Testis (tissue), 5 donors: ENCODE measurements at places on chromosomes 2 and 18. TPM values are rescaled to one million over a fixed set of nuclear protein-coding genes. Genes with fewer than 3 reads are reported as not detected.

DNA sequence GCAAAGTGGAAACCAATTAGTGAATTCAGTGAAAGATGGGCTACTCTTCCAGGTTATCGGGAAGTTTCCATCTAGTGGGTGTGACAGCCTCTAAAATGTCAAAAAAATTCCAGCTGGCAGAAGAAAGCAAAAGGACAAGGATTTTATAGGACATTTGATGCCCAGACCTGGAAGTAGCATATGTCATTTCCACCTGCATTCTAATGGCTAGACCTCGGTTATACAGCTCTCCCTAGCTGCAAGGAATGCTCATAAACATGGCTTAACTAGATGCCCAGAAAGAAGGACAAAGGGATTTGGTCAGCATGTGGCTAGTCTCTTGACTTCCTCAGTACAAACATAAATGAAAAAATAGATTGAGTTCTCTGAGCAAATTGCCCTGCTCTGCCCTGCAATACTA, 215.4 kb downstream of the NYAP2 start:
- H3K27ac ChIP-seq, result no peak overlapping the region
- no peaks in the 10 kb centered on the region for H3K4me1 ChIP-seq
- no peaks in the 10 kb centered on the region for H3K36me3 ChIP-seq
- no peak overlapping the region for H3K4me3 ChIP-seq
- no peak for DNase-seq

GRCh38 chr2:98787700-98788099, 56.8 kb upstream of the MGAT4A start:
- H3K36me3 ChIP-seq, result no peaks in the 10 kb centered on the region
- H3K4me3 ChIP-seq, result no peak overlapping the region
- no peaks in the 10 kb centered on the region for H3K27me3 ChIP-seq
- DNase-seq, result no peak

The GKN1 gene
- not detected for total RNA-seq

DNA sequence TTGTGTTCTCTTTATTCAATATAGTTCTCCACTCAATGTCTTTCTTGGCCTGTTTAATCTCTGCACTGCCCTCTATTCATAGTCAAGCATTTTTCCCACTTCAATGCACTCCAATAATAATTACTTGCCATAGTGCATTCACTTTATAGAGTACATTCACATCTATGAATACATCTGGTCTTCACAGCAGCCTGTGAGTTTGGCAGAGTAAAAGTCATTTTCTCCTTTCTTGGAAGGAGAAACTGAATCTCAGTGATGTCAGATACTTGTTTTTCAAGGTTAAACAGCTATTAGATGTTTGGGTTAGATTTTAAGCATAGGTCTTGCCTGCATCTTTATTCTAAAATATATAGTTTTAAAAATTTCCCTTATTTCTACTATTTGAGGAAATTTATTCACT, 373.2 kb downstream of the TRIB2 start:
- H3K4me3 ChIP-seq, result no peak overlapping the region
- no peak overlapping the region for H3K27ac ChIP-seq

GRCh38 chr2:65939687-65940086, 495.2 kb upstream of the MEIS1 start:
- no peaks in the 10 kb centered on the region for H3K4me1 ChIP-seq
- H3K27me3 ChIP-seq, result no peaks in the 10 kb centered on the region
- no peak overlapping the region for H3K4me3 ChIP-seq
- no peak for DNase-seq

The REG1B gene
- not detected for total RNA-seq

- H3K27ac ChIP-seq, result no peak overlapping the region
- H3K27me3 ChIP-seq, result no peaks in the 10 kb centered on the region
- H3K4me1 ChIP-seq, result peaks cover 10% of the 10 kb centered on the region
- no peaks in the 10 kb centered on the region for H3K36me3 ChIP-seq
Observed at GRCh38 chr18:24128700-24129099, 10.2 kb upstream of the CABYR start.

- no peaks in the 10 kb centered on the region for H3K36me3 ChIP-seq
- H3K27ac ChIP-seq, result no peak overlapping the region
- no peak for DNase-seq
- no peak overlapping the region for H3K4me3 ChIP-seq
- no peaks in the 10 kb centered on the region for H3K4me1 ChIP-seq
Observed at GRCh38 chr2:7730449-7730848, 813.2 kb downstream of the RNF144A start.

DNA sequence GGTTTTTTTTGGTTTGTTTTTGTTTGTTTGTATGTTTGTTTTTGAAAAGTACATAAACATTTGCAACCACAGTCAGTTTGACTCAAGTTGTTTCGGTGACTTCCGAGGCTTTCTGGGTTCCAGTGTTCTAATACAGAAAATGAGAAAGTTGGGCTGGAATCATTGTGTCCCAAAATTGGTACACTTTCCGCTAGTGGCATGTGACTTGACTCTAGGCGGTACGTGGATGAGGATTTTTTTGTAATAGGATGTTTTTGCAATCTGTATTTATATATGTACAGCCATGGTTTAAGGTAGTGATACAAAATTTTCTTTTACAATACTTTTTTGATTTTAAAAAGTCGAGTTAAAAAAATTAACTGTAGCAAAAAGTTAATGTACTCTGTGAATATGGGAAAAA, 1.7 kb downstream of the MFF start:
- no peak overlapping the region for H3K27ac ChIP-seq
- H3K36me3 ChIP-seq, result no peaks in the 10 kb centered on the region
- H3K4me1 ChIP-seq, result no peaks in the 10 kb centered on the region

The TMEM200C gene
- total RNA-seq, result 3.3 TPM

DNA sequence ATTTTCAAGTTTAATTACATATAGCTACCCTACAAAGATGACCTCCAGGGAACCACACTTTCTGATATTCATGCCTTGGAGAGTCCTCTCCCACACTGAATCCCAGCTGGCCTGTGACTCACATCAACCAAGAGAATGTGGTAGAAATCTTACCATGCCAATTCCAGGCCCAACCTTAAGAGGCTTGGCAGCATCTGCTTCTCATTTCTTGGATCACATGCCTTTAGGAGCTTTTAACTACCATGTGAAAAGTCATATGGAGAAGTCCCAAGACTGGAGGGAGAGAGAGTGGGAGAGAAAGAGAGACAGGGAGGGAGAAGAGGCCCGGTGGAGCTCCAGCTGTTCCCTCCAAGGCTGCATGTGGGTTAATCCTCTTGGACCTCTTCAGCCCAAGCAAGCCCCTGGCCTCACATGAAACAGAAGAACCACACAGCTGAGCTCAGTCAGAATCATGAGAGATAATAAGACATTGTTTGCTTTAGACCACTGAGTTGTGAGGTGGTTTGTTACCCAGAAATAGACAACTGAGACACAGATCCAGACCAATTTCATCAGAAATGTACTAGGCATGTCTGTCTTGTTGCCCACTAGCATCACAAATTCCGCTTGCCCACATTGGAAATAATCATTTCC, 190.7 kb downstream of the MTCL1 start:
- no peaks in the 10 kb centered on the region for H3K4me1 ChIP-seq
- DNase-seq, result no peak
- H3K27me3 ChIP-seq, result no peaks in the 10 kb centered on the region
- no peaks in the 10 kb centered on the region for H3K36me3 ChIP-seq
- H3K27ac ChIP-seq, result no peak overlapping the region

GRCh38 chr2:113698892-113699447, 57.5 kb downstream of the SLC35F5 start:
- H3K4me3 ChIP-seq, result no peak overlapping the region
- no peak overlapping the region for H3K27ac ChIP-seq
- no peak for DNase-seq
- H3K36me3 ChIP-seq, result no peaks in the 10 kb centered on the region
- no peaks in the 10 kb centered on the region for H3K27me3 ChIP-seq

DNA sequence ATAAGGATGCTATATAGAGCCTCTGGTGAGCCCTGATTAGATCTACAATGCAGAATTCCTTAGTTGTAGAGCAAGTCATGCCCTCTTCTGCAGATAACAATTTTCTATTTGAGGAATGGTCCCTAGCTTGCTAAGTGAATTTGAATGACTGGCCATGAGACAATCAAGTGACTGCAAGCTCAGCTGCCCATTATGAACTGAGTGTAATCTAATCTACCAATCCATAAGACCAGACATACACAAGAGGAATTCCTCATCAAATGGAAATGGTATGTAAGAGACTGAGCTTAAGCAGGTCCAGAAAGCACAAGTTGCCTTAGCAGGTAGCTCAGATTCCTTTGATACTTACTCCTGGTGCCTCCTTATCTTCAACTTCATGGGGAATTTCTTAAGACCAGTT, 4.8 kb upstream of the ANKRD44 start:
- H3K27me3 ChIP-seq, result no peaks in the 10 kb centered on the region
- no peak overlapping the region for H3K27ac ChIP-seq
- no peak overlapping the region for H3K4me3 ChIP-seq

DNA sequence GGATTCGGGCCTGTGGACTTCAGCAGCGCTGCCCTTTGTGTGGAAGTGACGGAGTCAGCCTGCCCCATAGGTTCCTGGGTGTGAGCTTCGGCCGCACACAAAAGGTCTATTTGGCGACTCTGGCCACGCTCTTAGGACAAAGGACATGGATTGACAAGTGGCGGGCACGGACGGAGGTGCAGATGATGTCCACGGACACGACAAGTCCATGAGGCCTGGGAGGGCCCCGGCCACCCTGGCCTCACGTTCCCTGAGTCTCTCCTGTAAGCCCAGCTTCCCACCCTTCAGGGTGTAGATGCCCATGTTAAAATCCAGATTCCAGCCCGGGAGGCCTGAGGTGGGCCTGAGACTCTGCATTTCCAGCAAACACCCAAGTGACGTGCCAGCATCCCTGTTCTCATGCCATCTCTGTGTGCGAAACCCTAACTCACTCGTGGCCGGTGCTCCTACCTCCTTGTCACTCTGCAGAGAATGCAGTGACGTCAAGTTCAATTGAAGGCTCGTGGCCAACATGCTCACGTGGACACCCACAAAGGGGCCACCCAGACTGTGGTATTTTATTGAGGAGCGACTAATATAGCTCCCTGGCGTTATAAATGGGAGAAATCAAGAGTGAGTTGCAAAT, 111.7 kb downstream of the RTP5 start:
- no peaks in the 10 kb centered on the region for H3K27me3 ChIP-seq
- H3K36me3 ChIP-seq, result no peaks in the 10 kb centered on the region
- DNase-seq, result no peak
- H3K27ac ChIP-seq, result no peak overlapping the region
- no peaks in the 10 kb centered on the region for H3K4me1 ChIP-seq

- no peaks in the 10 kb centered on the region for H3K27me3 ChIP-seq
- no peak for DNase-seq
- no peak overlapping the region for H3K4me3 ChIP-seq
- no peaks in the 10 kb centered on the region for H3K36me3 ChIP-seq
- H3K27ac ChIP-seq, result no peak overlapping the region
Observed at GRCh38 chr2:161004379-161004778, 155.8 kb upstream of the TANK start.

The DES gene
- total RNA-seq, result 33.3 TPM

GRCh38 chr2:224682134-224682533, 34.0 kb downstream of the CCDC195 start:
- no peaks in the 10 kb centered on the region for H3K36me3 ChIP-seq
- DNase-seq, result no peak
- H3K4me3 ChIP-seq, result no peak overlapping the region
- no peak overlapping the region for H3K27ac ChIP-seq

The CYS1 gene
- 4.3 TPM for total RNA-seq

DNA sequence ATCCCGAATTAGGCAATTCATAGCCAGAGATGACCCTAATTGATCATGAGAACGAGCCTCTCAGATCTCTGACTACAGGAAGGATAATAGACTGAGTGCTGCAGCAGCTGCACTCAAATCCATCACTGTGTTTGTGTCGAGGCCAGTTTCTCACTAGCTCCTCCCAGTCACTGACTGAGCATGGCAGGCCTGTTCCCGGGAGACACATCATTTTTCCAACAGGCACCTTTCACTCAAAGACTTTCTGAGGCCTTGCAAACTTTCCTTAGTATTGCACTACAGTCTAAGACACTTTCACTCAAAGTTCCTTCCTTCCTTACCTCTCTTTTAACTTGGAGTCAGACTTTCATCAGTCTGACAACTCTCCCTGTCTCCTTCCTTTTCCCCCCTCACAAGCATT, 13.7 kb downstream of the SOS1 start:
- no peak for DNase-seq
- H3K27me3 ChIP-seq, result no peaks in the 10 kb centered on the region
- H3K4me3 ChIP-seq, result no peak overlapping the region
- H3K27ac ChIP-seq, result no peak overlapping the region

The ARHGAP28 gene
- 45.5 TPM for total RNA-seq

GRCh38 chr2:30185178-30185577, 38.4 kb downstream of the YPEL5 start:
- H3K4me3 ChIP-seq, result no peak overlapping the region
- no peaks in the 10 kb centered on the region for H3K36me3 ChIP-seq

DNA sequence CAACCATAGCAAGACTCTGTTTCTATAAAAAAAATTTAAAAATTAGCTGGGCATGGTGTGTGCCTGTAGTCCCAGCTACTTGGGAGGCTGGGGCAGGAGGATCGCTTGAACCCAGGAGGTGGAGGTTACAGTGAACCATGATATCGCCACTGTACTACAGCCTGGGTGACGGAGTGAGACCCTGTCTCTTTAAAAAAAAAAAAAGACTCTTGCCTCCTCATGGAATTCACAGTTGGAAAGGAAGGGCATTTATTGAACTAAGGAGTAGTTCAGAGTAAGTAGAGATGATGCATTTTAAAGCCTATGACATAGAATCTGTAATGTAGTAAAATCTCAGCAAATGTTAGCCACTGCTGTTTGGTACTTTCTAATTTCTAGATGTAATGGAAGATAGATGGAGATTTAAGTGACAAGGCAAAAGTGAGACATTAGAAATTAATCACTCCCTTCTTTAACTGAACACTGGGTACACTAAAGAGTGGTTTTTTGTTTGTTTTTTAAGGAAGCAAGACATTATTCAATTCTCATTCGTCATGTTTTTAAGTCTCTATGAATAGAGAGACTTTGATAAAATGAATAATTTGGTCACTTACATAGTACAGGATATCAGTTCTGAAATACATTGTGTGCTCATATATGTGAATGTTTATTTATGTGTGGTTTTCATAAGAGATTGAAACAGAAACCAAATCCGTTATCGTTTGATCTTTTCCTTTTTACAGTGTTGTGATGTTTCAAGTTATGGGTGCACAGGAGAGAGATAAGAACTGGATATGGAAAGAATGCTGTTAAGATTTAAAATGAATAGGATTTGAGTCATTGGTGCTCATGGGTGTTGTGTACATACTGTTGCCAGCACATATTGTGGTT, 186.1 kb upstream of the STON1 start:
- peaks cover 4% of the 10 kb centered on the region for H3K4me1 ChIP-seq
- no peak overlapping the region for H3K4me3 ChIP-seq
- no peak for DNase-seq
- no peak overlapping the region for H3K27ac ChIP-seq
- no peaks in the 10 kb centered on the region for H3K36me3 ChIP-seq
- no peaks in the 10 kb centered on the region for H3K27me3 ChIP-seq
